T-cell (primary cell): ENCODE measurements at places on chromosomes 6 and 20.

- no peak for DNase-seq
These were observed 23.9 kb downstream of the DUSP22 start for GRCh38 chr6:315921-316752.

GRCh38 chr6:72689107-72689954, 67.5 kb downstream of the KCNQ5 start:
- no peak for DNase-seq

- DNase-seq: no peak
These were observed 33.1 kb upstream of the HINT3 start for GRCh38 chr6:125923366-125923877.

- DNase-seq: no peak
These were observed 1.1 kb upstream of the PAQR8 start for GRCh38 chr6:52360601-52361413.

- DNase-seq: no peak
These were observed 14.3 kb upstream of the ZC3H12D start for GRCh38 chr6:149499066-149499465.

- no peak for DNase-seq
These were observed 4.5 kb upstream of the TNXB start for GRCh38 chr6:32113386-32114352.

DNA sequence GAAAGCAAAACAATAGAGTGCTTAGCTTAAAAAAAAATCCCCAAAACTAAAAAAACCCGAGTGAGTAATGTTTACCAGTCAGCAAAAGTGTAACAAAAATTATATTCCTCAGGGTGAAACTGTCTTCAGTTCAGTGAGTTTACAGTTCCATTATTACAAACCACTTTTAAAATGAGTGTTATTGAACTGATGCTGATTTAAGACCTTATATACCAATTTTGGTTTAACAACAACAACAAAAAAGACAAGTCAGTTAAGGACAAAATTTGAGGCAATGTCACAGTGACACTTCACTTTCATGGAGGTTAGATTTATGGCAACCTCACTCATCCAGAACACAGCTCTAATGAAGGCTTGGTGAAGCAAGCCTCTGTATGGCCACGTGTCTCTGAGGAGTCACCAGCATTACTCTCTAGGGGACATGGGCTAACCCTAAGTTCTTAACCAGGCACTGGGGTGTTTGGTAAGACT, 630.8 kb downstream of the PHF3 start:
- DNase-seq: no peak

GRCh38 chr6:31815025-31815838, at the start of the genes HSPA1A and HSPA1L:
Gene HSPA1A, plus strand, starts transcription at chr6:31815543. Its CDS starts 214 bp downstream, at chr6:31815757.
Gene HSPA1L, minus strand, starts transcription at chr6:31815283. Its CDS starts 3,311 bp downstream, at chr6:31811972.
- peak; percentile 60 for DNase-seq

DNA sequence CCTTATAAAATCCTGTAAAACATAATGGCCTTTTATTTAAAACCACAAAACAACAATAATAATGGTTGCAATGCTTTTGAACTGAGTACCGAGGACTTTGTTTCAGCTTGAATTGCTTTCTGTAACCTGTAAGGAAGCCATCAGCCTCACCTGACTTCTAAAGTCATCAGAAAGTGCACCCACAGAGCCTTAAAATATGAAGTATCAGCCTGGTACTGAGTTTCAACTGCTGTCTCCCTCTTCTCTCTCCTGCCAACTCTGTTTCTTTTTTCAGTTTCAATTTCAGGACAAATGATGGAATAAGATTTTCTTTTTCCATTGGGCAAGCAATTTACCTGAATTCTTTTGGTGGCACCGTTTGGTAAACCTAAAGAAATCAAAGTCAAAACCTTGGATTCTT, 119.4 kb downstream of the PHACTR1 start:
- no peak for DNase-seq

DNA sequence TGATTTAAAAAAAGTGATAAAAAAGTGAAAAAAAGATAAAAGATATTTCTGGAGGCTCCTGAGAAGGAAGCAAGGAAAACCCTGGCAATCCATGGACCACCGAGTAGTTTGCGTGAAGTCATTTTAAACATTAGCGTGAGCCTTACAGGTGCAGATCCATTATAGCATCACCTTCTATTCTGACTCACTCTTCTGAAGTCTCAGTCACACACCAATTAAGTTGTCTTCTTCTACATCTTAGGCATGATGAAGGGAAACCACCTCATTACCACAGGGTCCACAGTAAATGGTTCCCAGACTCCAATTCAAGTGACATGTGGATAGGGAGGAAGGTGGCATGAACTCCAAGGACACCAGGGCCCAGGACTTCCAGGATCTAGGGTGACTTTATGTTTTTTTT, 99.1 kb downstream of the GJA10 start:
- no peak for DNase-seq

DNA sequence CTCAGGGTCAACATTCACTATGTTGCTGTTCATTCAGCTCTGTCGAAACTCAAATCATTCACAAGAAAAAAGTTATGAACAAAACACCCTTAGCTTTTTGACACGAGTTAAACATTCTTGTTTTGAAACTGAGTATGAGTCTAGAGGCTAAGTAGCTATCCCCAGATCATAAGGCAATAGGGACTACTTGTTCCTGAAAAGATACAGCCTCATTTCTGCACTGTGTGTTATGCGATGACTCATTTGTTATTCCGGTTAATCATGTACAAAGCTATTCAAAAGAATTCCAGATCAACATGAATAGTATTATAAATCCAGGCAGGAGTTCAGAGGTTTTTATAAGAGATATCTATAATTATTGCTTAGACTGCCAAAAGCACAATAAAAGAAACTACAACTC, 908.0 kb downstream of the QKI start:
- no peak for DNase-seq

- DNase-seq: no peak
These were observed 31.2 kb downstream of the KCNQ5 start for GRCh38 chr6:72653026-72653425.

DNA sequence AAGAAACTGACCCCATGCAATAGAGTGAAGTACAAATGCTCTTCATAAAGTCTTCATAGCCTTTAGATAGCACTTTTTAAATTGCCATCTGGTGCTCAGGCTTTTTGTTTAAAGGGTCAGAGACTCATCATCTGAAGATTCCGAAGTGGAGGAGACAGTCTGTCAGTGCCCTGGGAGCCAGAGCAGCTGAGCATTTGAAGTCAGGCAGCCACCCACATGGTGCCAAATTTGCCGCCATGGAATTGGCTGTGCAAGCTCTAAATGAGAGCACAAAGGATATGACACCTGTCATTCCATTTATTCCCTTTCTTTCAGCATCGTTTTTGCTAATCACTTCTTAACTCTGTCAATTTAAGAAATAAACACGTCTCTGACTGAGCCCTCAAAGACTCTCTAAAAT, 32.8 kb upstream of the CEP162 start:
- no peak for DNase-seq

DNA sequence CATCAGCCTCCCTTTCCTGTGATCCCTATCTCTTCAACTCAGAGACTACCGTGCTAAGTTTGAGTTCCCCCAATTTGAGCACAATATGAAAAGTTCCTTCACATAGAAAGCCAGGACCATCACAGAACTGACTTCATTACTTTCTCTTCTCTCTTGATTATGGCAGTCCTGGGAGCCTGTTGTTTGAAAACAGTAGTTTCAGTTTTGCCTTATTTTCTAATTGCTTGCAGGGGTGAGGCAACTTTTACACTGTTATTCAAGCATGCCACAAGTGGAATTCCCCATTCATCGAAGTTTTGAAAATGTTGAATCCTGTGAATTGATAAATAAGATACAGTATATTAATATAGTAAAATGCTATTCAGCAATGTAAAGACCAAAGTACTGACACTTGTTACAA, 569.7 kb upstream of the MARCKS start:
- no peak for DNase-seq

DNA sequence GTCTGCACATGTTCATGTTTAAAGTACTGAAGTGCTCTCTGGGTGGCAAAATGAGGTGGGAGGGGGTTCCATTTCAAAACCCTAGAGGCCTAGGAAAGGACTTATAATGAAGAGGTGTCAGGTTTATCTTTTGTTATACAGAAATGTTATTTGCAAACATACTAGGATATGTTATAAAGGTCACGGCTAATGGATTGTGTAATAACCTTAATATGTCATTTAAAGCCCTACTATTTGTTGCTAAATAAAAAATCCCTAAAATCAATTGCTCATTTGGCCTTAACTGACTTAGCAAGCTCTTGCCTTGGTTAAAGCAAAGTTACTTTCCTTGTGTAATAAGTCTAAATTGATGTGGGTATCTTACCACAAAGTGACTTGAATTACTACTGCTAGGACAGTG, 8.8 kb downstream of the NKX2-4 start:
- no peak for DNase-seq

DNA sequence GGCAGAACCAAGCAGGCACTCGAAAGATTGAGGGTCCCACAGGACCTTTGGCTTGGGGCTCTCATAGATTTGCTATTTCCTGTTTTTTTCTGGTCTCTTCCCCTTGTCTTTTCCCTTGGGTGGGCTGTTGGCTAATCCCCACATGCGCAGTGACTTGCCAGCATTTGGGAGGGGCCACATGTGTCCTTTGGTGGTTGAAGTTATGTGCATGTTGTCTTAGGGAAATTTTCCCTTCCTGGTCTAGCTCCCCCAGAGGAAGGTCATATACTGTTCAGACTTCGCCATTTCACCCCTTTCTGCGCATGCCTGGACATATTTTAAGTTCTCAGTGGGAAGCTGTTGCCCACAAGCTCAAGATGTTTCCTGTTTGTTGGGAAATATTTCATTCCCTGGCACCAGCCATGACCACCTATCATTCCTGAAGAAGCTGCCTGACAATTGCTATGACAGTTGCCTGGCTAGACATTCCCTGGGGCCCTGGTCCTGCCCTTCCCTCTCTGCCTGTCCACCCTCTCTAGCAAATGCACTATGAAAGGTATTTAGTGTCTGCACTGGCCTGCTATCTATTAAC, 156.2 kb upstream of the THBS2 start:
- no peak for DNase-seq

DNA sequence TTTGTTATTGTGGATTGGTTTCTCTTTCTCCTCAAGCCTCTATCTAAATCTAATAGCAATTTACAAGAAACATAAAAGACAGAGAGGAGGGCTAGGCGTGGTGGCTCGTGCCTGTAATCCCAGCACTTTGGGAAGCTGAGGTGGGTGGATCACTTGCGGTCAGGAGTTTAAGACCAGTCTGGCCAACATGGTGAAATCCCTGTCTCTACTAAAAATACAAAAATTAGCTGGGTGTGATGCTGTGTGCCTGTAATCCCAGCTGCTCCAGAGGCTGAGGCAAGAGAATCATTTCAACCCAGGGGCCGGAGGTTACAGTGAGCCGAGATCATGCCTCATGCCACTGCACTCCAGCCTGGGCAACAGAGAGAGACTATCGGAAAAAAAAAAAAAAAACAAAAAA, 46.6 kb downstream of the SLC2A12 start:
- no peak for DNase-seq

DNA sequence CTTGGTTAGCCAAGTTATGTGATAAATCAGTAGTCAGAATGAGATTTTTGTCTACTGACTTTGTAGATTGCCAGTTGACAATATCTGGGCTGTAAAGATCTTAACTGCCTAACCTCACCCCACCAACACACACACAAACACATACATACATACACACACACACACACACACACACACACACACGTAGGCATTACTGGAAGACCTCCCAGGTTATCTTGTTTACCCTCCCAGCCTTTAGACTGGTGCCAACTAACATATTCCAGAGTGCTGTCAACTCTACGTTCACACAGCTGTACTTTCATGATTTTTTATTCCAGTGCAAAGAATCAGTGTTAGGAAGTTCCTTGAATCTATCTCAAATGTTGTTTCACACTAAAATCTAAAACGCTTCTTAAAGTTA, 38.9 kb downstream of the BMP5 start:
- DNase-seq: no peak

DNA sequence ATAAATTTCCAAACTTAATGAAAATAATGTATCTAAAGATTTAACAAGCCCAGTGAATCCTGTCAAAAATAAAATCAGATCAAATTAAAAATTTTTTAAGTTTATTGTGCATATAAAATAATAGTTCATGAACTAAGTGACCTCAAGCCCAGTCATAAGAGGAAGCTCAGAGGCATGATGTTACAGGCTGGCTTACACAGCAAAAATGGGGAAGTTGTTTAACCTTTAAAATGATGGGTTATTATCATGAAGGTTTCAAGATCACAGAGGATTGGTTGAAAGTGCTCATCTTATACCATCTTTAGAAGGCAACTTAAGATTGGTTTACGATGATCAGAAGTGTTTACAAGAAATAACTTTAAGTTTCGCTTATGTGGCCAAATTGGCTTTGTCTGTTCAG, 102.5 kb downstream of the PAK5 start:
- DNase-seq: no peak

- no peak for DNase-seq
These were observed 3.7 kb downstream of the TNFAIP3 start for GRCh38 chr6:137870744-137871247.

DNA sequence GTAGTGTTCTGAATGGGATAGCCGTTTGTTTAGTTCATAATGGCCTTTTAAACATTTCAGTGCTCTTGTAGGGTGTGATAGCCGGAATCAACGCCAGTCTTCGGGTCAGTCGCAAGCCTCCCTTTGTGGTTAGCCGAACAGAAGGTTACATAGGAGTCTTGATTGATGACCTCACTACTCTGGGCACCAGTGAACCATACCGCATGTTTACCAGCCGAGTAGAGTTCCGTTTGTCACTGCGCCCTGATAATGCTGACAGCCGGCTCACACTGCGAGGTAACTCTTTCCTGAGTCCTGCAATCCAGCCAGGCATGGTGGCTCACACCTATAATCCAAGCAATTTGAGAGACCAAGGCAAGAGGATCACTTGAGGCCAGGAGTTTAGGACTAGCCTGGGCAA, 20.4 kb downstream of the MTO1 start:
- DNase-seq: no peak

- no peak for DNase-seq
These were observed 160.9 kb downstream of the ZMYND8 start for GRCh38 chr20:47195573-47195972.

GRCh38 chr6:110195639-110196038, 15.4 kb downstream of the CDC40 start:
- no peak for DNase-seq

DNA sequence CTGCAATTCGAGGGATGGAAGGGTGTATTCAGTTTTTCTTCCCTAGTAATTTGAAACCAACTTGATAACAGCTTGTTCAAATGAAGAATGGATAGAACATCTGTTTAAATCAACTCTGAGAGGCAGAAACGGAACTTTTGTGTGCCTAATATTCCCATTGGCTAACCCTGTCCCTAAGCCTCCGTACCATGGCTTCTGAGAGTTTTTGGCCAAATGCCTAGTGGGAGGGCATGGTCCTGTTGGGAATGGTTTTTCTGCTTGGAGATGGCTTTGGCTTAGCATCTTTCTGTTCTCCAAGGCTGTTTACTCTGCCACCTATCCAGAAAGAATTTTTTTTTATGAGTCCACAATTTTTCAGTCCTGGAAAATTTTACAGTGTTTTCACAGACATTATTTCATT, 126.7 kb upstream of the MLIP start:
- DNase-seq: no peak
